ENCODE measurements at places on chromosomes 2 and 18.

DNA sequence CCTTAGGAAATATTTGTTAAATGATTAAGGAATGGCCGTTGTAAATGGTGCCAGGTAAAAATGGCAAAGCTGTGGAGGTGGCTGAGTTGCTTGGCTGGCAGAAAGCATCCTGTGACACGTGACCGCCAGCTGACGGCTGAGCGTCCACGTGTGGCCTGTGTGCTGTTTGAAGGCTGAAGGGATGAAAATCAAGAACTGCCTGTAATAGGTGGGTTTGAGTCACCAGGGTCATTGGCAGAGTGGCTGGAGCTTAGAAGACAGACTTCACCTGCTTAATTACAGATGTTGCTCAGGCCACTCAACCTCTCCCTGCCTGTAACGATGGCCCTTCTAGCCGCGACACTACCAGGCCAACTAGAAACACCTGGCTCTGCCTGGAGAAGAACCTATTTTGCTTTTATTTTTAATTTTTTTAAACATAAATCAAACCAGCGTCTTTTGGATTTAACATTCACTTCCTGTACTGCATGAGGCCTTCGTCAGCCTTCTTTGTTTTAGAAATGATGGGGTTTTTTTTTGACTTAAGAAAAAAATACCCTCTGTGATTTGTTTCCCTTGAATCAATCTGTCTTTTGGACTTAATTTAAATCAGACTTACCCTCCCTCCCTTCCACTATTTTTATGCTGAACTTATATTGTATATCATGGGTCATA, 206.5 kb downstream of the PRKCE start:
- DNase-seq: no peak

DNA sequence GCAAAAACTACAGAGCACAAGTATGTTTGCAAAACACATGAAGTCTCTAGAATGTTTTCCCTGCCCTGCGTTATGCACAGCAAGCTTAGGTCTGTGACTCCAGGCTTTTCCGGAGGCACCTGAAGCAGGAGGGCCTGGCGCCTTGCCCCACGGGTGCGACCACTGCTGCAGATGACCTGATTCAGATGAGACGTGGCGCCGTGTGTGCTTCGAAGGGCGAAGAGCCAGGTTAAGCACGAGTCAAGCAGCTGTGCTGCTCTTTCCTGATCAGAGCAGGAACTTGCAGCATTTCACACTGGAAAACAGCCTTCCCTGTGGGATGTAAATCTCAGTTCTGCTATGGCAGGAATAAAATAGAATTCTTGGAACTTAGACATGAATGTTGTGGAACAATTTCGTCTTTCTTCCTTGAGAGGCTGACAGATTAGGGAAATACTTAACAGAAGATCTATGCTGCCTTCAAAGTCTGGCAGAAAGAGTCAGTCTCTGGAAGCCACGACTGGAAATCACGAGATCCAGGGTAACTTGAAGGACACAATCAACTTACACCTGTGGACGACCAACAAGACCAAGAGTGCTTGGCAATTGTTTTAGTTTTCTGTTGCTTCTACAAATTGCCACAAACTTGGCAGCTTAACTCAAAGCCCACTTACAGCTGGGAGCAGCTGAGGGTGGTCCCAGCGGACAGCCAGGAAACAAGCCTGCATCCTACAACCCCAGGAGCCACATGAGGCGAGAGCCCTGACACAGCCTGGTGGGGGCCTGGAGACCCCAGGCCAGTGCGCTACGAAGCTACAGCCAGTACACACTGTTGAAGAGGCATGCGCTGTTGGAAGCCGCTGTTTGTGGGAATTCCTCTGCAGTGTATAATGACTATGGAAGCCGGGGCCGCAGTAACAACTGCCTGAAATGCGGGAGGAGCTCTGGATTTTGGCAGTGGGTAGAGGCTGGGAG, 42.9 kb downstream of the EIPR1 start:
- no peak for DNase-seq

DNA sequence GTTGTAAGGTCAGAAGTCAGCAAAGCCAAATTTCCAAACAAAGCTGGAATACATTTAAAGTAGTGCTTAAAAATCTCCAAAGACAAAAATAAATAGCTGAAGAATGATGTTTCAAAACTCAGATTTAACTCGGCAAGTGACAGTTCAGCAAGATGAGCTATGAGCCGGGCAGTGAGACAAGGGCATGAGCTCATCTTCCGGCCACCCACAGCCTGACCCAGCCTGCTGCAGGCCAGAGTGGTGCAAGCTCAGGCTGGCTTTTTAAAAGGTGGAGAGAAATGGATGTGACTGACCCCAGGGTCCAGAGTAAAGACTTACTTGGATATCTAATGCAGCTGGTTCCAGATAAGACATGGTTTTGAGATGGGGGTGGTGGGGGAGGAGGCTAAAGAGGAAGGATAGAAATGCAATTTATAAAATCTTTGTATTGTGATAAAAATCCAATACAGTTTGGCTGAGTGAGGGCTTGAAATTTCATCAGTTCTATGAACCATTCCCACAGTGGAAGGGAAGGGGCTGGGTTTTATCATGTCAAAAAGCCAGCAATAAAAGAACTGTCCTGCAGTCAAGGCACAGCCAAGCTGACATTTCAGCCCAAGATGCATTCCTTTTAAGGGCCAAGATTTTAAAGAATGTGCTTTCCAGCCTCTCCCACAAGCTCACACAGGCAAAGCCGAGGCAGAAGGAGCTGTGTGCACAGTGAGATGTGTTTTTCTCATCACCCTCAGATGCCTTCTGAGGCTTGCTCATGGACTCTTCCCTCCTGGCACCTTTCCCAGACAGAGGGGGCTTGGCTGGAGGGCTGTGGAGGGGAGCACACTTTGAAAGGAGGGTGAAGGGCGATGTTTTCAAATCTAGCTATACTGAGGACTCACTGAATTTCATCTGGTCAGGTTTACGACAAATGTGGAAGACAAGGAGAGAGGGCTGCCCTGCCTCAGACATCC, 97.9 kb upstream of the KLHL29 start:
- DNase-seq: no peak

DNA sequence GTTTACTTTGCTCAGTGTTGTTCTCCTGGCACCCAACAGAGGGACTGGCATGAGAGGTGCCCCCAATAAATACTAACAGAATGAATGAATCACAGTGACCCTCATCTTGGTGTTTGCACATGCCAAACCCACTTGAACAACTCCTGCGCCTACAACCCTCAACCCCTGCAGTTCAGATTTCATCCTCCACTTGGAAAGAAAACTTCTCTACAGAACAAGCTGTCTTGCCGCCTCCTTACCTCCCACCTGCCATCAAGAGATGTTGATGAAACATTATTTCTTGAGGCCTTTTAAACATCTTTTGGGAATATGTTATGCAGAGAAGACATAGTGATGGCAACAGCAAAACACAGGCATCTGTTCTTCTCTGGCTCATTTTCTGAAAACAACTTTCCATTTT, 216.0 kb upstream of the SH3BP4 start:
- DNase-seq: no peak

DNA sequence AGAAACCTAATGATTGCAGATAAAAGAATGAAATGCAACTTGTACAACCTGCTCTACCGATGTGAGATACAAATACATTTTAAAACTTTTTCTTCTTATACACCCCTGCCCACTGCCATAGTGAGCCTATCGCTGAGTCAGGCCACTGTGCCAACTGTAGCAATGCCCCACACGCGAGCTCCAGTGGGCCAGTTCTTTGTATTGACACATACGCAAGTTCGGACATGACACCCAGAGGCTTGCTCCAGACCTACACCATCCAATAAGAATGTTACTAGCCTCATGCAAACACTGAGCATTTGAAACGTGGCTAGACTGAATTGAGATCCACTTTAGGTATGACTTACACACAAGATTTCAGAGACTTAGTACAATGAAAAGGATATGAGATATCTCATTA, 340.1 kb downstream of the ARHGAP15 start:
- no peak for DNase-seq

DNA sequence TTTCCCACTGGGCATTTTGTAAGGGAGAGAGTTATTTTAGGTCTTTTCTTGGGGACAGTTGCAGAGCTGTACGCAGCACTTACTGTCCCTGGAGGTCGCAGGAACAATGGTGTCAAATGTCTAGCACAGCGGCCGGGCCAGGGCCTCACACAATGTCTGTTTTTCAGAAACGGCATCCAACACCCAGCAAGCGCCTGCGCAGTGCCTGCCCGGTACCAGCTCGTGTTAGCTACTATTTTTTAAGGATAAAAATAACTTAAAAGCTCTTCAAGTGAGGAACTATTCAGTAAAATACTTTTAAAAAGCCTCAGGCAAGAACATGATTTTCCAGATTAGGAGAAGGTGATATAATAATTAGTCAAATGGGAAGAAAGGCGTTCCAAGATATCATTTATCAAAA, 90.0 kb downstream of the MBP start:
- DNase-seq: no peak

- DNase-seq: no peak
These were observed 27.1 kb upstream of the STEAP3 start for GRCh38 chr2:119196301-119197125.

DNA sequence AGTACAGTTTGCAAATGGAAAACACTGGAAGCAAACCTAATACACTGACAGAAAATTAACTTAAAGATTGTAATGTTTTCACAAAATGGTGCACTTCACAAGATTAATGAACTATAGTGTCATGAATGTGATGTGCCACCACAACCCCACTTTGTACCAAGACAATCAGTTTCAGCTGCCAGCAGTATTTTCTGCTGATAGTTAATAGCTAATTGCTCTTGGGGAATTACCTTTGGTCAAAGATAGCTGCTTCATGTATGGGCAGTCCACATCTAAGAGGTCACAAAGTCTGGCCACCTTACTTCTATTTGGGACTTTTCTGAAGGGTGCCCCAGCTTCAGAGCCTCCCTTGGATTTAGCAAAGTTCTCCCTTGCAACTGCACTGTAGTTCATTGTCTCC, 254.0 kb downstream of the CALCRL start:
- no peak for DNase-seq

DNA sequence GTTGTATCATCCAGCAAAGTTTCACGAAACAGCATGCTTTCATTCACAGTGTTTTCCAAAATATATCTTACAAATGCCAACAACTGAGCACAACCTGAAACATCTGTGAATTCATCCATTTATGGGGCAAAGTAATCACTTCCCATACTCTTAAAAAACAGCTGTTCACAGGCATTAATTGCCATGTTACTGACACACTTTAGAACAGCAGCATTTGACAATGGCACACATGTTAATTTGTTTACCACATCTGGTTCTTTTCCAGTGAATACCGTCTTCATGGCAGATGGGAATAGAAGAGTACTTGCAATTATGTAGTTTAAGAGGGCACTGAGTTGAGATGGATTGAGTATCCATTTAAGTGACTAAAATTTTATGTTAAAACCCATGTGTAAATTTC, 347.4 kb upstream of the LRP1B start:
- no peak for DNase-seq

DNA sequence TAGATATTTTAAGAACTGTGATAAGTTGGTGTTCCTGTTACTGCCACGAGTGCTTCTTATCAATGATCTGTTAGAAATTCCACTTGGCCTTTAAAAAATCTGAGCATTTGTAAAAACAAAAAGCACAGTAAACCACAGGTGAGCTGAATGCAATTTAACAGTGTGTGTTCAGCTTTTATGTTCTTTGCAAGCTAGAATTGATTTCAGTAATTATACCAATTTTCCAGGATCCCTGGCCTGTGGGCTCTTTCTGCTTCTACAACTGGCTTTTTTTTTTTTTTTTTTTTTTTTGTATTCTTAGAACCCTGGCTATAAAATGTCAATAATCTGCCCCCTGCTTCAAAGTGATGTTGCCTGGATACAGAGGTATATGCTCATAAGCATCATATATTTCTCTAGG, 548.5 kb upstream of the SLC8A1 start:
- DNase-seq: no peak

DNA sequence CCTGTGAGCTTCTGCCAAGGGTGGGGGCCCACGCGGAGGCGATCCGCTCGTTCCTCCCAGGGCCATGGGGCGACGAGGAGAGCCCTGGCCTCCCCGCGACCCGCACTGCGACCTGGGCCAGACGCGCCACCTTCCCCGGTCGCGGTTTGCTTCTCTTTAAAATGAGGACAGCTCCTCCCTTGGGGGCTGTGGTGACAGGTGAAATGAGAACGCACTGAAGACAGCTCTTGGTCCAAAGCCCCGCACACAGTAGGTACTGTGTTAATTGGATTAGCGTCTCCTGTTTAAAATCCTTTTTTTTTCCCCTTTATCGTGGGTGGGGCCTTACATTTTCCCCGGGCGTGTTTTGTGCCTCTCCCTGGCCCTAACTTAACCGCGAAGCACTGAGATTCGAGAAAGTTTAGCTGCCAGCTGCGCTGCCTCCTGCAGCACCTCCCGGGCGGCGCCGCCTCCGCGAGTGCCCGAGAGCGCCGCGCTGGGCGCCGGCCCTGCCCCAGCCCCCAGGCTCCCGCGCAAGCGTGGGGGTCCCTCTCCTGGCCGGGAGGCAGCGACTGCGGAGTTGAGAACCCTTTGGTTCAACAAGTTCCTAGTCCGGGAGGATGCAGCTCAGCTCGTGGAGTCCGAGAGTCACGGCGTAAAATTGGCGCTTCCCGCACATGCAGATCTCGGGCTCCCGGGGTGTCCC, 1.1 kb downstream of the HPCAL1 start:
- no peak for DNase-seq

DNA sequence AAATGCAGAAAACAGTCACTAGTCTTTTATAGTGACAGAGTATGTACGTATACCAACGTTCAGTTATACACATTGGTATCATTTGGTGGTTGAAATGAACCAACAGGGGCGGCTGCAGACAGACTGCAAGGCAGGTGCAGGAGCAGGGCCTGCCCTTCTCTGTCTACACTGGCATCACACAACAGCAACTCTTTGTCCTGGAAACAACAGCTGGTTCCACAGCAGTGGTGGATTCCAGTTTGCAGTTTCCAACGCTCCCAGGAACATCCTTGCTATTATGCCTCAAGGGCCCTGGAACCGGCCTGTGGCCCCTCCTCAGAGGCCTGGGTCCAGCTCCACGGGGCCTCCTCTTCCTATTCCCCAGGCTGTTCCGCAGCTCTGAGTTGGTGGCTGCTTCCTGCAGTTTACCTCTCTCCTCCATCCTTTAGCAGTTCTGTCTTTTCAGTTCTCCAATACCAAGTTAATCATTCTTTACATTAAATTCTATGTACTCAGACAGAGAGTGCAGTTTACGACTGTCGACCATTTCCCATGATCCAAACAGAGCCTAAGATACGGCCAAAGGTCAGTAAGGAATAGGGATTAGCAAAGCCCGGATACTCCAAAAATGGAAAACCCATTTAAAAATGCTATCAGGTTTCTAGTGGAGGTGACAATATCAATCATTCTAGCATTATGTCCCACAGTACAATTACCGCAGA, 87.8 kb downstream of the NOL10 start:
- no peak for DNase-seq

DNA sequence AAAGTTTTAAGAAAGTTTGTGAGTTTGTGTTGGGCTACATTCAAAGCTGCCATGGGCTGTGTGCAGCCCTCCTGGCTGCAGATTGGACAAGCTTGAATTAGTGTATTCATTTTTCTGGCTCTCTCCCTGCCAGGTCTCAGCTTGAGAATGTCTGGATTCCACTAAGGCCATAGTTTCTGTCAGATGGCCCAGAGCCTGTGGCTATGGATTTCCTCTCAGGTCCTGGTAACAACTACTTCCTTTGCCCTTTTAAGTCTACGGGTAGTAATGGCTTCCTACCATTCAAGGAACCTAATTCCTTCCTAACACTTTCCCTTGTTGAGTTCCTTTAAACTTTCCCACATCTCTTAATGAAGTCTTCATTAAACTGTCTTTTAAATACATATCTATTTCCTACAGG, 24.3 kb upstream of the PSMD14 start:
- no peak for DNase-seq
